ENCODE measurements at places on chromosomes 4 and X.

GRCh38 chr4:88162626-88163025 lies 4.2 kb upstream of the ABCG2 start:
- DNase-seq: peak; percentile 53

DNA sequence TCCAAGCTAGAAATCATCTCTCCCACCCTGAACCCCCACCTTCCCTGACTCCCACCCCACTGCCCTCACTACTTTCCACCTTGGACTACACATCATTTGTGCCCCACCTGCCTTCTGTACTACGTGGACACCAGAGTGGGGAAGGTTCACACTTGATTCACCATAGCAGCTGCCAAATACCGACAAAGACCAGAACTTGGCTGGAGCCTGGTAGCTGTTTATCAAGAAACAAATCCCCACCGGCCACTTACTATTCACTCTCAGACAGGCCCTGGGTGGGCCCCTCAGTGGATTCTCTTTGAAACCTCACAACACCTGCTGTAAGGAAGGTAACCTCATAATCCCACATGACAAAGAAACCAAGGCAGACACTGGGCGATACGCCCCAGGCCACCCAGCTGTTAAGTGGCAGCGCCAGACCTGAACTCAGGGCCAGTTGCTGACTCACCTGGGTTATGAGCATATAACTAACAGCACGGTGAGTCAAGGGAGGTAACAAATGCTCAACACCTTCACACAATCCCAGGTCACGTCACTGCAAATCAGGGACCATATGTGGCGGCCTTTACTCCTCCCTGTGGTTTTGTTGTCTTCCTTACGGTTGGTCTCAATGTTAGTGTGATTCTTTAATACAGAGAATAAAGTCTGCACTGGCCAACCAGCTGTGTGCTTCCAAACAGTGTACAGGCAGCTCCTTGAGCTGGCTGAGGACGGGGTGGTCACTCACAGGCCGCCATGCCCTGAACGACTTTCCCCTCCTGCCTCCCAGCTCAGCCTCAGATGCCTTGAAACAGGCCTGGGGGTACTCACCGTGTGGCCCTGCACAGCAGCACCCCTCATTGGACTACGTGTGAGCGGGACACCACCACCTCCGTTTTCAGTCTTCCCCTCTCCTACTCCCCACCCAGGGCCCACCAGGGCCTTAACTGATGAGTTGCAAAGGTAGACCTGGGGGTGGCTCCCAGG lies 7.5 kb downstream of the WDR1 start:
- DNase-seq: no peak

DNA sequence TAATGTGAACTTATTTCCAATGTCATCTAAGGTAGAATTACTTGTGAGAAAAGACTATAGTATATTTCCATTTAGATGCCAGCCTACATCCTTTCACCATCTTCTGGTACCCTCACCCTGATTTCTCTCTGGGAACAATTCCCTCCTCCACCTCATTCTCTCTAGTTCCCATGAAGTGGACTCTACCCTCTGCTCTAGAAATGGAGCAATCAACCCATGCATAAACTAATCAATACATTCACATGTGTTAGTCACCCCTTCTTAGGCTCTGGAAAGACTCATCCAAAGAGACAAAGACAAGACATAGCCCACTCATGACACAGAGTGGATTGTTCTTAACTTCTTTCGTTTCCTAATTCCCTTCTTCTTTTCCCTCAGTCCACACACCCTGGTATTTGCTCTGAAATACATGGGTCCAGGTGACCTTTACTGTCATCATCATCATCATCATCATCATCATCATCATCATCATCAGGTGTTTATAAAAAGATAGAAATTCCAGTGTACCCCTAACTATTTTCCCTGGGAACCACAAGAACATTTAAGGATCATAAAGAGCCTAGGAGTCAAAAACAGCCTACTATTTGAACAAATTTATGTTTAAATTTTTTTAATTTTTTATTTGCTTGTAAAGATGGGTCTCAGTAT lies 298.9 kb upstream of the GALNT7 start:
- DNase-seq: no peak

DNA sequence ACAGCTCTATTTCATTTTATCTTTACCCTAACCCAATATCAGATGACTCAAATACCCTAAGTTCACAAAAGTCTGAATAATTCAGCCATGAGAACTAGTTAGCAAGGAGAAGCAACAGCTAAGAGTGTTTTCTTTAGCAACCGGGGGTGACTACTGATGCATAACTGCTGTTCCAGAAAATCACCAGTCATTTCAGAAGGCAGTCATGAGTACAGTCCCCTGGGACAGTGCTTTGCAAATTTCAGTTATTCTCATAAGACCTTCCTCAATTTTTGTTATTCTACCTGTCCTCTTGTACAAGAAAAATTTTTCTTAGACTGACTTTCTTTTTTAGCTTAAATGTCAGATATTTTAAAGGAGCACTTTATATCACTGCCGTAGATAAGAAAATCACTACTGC lies 16.4 kb downstream of the BANK1 start:
- DNase-seq: no peak

- no peak for DNase-seq
Observed at GRCh38 chr4:153483432-153484418, 17.6 kb downstream of the TMEM131L start.

GRCh38 chr4:76809594-76810305 lies 88.2 kb downstream of the SOWAHB start:
- DNase-seq: no peak

DNA sequence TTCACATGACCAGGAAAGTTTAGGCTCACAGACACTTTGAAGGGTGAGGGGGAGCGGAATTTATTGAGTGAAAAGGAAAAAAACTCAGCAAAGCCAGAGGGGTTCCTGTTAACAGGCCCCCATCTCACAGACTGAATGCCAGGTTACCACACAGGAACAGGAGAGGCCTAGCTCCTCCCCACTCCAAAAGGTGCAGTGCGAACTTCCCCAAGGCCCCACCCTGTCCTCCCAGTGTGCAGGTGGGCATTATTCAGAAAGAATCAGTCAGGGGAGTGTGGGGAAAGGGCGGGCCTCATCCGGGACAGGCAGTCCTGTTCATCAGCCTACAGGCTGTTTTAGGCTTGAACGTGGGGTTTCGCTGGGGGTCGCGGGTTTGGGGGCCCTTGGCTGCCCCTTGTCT lies 4.0 kb downstream of the OTC start:
- no peak for DNase-seq

DNA sequence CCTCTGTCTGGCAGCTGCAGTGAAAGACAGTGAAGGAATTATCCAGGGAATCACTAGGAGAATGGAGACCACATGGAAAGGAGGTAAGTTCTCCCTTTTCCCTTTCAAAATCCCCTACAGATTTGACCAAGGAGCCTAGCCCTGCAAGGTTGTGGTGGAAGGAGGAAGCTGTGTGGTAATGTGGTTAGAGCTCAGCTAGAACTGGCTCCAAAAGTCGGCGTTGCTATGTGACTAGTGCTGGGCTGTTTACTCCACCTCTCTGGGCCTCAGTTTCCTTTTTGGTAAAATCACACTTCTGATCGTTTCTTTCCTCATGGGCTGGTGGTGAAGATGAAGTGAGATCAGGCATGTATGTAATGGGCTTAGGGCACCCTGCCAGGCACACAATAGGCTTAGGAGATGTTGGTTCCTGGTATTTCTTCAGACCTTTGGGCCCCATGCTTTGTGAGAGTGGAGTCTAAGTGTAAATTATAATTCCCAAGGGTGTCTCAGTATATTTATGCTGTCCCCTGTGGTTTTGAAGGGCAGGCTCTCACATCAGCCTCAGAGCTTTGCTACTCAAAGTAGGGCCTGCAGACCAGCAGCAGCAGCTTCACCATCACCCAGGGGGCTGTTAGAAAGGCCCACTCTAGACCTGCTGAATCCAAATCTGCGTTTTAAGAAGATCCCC lies 183.7 kb upstream of the BCOR start:
- DNase-seq: no peak

GRCh38 chr4:15907430-15907829 lies 31.1 kb downstream of the FGFBP1 start:
- DNase-seq: no peak
